CD4-positive, alpha-beta T cell treated with Interleukin-10 for 1 hour (primary cell): ENCODE measurements at places on chromosomes 3 and 15.

DNA sequence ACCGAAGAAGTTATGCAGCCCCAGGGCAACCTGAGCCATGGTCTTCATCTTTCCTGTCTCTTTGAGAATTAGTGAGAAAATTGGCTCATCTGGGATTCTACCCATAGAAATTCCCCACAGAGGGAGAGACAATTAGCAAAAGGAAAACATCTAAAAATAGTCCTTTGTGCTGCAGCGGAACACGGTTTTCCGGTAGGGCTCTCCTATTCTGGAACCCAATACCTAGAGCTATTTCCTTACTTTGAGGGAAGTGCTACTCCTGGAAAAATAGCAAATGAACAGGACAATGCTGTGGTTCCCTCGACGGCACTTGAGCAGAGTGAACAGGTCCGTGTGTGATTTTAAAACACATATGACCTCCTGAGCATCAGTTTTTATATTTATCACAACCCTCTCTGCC lies 210.5 kb downstream of the FGF12 start:
- no peak for DNase-seq

GRCh38 chr15:67444100-67444499 lies 76.8 kb upstream of the C15orf61 start:
- DNase-seq, result no peak

DNA sequence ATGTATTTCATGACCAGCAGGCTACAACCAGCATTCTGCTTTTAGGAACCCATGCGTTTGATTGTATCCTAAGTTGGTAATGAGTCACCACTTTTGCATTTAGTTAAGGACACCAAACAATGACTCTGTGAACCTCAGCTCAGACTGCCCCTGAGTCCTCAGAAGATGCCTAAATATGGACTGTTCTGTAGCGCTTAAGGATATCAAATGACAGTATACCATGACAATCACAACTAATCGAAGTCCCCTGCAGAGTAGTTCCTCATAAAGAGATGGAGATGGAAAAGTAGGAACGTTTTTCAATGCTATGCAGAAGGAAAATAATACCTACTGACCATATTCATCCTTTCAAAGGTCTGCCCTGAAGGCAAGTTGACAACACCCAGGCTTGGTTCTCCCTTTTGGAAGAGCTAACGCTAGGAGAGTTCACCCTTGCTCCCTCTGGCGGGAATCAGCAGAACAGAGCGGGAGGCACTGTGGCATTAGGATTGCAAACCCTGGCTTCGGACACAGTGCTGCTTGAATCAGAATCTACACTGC lies 508.6 kb downstream of the FHIT start:
- DNase-seq, result no peak

DNA sequence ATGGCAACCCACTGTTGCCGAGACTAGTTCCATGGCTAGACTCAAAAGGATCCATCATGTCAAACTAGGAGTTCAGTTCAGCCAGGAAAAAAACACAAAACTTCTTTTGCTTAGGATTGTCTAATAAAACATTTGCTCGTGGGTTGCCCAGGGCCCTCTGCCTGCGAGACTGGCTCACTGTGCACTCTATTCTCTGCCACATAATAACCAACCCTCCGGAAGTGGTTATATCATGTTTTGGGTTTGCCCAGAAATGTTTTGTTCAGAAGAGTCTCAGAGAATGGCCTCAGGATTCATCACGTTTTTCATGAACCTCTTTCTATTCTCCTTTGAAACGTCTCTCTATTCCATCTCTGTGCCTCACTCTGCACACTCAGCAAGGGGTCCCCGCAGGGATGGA lies 216.1 kb downstream of the SV2B start:
- DNase-seq, result peak; percentile 54

- no peak for DNase-seq
These were observed 30.3 kb upstream of the VEPH1 start for GRCh38 chr3:157533298-157534070.

DNA sequence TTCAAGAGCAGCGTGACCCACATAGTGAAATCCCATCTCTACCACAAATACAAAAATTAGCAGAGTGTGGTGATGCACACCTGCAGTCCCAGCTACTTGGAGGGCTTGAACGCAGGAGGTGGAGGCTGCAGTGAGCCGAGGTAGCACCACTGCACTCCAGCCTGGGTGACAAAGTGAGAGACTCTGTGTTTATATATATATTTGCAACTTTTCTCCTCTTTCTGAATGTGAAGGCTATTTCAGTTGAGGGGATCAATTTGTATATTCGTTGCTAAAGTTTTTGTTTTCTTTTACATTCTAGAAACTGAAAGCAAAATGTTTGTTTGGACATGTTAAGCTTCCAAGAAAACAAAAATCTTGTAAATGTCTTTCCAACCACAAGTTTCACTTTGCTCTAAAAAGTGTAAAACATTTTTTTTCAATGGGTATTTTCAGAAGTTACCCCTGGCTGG lies 29.8 kb upstream of the FAM98B start:
- DNase-seq, result no peak

- no peak for DNase-seq
These were observed 1005.9 kb downstream of the ZPLD1 start for GRCh38 chr3:103440539-103441203.

- DNase-seq, result peak; percentile 68
These were observed 6.8 kb downstream of the CSK start for GRCh38 chr15:74788683-74789151.

GRCh38 chr15:67127965-67128364 lies 62.6 kb downstream of the SMAD3 start:
- DNase-seq, result no peak

DNA sequence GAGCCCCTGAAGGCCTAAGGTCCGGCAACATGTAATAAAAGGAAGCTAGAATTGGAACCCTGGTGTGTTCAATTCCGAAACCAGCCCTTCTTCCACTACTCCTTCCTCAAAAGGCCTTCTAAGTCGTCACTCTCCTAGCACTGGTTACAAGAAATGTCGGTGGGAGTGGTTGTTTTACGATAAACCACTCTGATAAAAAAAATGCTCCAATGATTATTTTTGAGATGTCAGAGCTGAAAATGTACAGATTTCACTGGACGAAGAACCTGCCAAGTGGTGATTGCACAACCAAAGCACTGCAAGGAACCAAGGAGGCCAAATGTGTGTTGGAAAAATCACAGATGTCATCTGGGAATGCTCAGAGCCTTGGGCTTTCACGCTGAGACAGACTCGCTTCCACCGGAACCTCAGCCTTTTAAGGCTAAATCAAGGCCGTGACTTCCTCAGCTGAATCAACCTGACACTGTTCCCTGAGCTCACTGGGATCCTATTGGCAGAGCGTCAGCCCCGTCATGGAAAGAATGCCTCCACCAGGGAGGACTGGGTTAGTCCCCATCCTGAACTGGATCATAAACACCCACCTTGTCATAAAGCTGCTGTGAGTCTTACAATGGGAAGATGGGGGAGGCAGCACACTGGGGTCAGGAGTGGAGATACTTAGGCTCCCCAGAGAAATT lies 108.1 kb upstream of the THBS1 start:
- DNase-seq, result no peak
